ENCODE measurements at places on chromosomes 1 and 21. TPM values are rescaled to one million over a fixed set of nuclear protein-coding genes. Genes with fewer than 3 reads are reported as not detected.

GRCh38 chr1:70205071-70205433, 327 bp downstream of the LRRC40 start:
- DNase-seq = no peak

DNA sequence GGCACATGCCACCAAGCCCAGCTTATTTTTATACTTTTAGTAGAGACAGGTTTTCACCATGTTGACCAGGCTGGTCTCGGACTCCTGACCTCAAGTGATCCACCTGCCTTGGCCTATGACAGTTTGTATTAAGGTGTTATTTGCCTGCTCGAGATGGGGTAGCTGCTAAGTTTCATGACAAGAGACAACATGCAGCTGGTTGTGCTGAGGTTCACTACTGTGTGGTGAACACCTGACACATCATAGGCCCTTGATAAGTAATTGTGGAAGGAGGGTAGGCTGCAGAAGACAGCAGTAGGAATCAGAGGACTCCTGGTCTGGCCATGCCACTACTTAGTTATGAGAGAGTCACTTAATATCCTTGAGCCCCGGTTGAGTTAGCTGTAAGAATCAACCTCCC, 46.2 kb downstream of the PLPP3 start:
- no peak for DNase-seq

- peak; percentile 81 for DNase-seq
These were observed 22.5 kb downstream of the ANP32E start for GRCh38 chr1:150213170-150214098.

DNA sequence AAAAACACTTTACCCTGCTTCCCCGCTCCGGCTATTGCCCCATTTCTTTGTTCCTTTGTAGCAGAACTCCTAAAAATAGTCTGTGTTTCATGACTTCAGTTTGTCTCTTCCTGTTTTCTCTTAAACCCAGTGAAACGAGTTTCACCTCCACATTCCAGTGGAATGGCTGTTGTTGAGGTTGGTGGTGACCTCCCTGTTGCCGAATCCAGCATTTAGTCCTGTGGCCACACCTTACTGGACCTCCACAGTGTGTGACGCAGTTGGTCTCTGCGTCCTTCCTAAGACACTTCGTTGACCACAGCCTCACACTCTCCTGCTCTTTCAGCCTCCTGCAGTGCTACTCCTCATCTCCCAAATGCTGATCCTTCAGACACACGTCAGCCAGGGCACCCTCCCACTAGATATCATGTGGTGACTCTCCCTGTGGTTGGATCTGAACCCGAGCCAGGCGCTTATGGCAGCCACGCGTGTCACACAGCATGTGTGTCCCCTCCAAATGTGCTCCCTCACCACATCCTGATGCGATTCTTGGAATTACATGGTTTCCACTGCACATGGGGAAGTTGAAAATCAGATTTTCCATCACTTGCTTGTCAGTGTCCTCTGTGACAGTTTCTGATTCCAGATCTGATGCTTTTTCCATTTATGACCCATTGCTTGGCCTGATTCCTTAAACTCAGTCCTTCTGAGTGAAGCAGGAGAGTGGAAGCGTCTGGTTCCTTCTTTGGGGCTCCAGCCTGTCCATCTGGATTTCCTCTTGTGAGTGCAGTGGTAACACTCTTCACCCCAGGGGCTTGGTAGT, 99.1 kb upstream of the ARTN start:
- DNase-seq = peak; percentile 12

DNA sequence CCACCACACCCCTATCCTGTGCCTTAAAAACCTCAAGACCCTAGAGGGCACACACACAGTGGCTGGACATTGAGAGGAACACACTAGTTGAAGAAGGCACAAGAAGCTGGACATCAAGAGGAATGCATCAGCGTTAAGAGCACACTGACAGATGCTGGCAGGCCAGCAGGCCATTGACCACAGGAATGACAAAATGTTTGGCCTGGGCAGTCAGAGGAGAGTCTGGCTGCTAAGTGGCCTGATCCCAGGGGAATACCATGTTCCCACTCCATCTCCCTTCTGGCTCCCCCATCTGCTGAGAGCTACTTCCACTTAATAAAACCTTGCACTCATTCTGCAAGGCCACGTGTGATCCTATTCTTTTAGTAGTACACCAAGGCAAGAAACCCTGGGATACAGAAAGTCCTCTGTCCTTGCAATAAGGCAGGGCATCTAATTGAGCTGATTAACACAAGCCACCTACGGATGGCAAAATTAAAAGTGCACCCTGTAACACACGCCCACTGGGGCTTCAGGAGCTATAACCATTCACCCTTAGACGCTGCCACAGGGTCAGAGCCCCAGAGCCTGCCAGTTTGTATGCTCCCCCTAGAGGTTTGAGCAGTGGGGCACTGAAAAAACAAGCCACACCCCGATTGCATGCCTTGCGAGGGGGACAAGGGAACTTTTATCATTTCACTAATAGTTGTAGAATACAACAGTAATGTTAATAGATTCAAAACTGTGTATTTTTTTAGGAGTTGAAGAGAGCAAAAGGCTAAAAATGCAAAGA, 1216.1 kb upstream of the NCAM2 start:
- DNase-seq = no peak

DNA sequence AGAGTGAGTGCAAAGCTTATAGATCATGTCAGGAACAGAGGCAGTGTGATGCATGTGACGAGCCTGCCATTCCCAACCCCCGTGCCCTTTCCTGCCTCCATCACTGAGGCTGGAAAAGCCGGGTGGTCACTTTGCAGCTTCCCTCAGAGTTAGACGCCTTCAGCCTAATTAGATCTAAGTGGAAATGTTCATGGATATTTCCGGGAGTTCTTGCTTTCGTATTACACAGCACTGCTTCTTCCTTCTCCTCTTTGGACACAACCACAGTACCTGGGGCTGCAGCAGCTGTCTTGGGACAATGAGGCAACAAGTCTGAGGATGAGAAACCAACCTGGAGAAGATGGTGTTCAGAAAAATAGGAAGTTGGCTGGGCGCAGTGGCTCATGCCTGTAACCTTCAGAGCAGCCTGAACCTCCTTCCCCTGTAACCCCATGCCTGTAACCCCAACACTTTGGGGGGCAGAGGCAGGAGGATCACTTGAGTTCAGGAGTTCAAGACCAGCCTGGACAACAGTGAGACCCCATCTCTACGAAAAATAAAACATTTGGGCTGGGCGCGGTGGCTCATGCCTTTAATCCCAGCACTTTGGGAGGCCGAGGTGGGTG, 24.5 kb downstream of the SERINC2 start:
- no peak for DNase-seq

- no peak for DNase-seq
These were observed 453.7 kb downstream of the SIPA1L2 start for GRCh38 chr1:232176222-232176621.

GRCh38 chr1:36094621-36095061, 5.9 kb downstream of the ADPRS start:
- no peak for DNase-seq

DNA sequence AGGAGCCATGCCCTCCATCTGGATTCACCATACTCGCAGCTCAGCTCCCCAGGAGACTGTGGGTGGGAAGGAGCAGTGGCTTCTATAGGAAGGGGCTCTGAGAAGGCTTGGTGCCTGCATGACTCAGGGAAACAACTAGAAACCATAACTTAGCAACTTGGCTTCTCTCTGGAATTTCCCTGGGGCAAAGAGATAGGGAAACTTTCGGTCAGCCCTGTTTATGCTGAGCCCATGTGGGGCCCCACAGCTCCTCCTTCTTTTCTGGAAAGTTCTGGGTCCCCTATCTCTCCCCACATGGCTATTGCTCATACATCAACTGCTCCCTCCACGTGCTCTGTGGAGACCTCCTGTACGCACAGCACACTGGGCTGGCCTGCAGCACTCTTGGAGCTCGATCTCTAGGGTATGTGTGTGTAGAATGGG, 39.3 kb downstream of the PLEKHA6 start:
- no peak for DNase-seq

- no peak for DNase-seq
These were observed 155.1 kb downstream of the HHAT start for GRCh38 chr1:210483821-210484220.

DNA sequence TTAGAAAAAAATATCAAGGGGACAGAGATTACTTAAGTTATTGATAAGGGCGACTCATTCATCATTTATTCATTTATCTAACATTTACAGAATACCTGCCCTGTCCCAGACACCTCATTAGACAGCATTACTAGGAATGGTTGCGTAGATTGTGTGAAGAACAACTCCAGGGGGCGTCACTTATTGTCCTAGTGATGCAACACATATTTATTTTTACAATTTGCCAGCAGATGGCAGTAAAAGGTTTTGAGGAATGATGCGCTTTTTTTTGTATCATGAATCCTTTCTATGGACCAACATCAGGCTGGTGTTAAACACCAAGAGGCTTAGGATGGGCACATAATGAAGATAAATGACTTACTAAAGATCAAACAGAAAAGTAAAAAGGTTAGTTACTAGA, 5.5 kb downstream of the NCAM2 start:
- no peak for DNase-seq

- no peak for DNase-seq
These were observed 936 bp upstream of the UBXN11 start for GRCh38 chr1:26307363-26307781.

DNA sequence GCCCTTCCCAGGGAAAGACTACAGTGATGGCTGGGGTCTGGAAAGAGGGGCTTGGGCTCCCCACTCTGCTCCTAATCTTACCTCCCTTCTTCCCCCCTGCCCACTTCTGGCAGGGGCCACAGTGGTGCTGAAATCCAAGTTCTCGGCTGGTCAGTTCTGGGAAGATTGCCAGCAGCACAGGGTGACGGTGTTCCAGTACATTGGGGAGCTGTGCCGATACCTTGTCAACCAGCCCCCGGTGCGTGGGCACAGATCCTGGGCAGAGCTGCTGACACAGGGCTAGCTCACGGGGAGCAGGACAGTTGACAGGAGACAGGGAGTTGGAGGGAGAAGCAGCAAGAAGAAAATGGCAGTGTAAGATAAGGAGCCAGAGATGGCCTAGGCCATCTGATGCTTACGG, 2.4 kb downstream of the SLC27A3 start:
- DNase-seq = no peak

DNA sequence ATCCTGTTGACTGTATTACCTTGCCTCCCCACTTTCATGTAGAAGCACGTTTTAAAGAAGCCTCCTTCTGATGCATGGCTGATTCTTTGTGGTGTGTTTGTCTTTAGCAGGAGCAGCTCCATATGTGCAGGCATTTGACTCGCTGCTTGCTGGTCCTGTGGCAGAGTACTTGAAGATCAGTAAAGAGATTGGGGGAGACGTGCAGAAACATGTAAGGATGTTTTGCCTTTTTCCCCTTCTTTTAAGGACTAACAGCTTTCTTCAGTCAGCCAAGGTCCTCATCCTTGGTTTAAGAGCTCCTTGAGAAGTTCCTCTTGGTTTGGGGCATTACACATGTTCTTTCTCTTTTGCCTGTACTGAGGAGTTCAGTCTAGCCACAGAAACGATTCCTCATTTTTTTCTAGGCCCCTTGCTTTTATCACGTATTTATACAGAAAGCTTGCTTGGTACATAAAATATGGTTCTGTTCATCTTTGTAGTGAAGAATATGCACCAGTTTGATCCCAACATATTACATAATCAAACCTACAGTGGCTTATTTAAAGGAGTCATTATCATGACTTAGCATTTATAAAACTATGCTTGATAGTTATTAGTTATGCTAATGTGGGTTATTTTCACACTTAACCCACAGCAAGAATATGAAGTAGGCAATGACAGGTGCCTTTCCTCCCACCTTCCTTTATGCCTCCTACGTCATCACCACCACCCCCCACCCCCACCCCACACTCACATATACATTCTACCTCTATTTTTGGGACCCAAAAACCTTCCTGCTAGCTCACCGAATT, 19.6 kb downstream of the CAP1 start:
- no peak for DNase-seq

DNA sequence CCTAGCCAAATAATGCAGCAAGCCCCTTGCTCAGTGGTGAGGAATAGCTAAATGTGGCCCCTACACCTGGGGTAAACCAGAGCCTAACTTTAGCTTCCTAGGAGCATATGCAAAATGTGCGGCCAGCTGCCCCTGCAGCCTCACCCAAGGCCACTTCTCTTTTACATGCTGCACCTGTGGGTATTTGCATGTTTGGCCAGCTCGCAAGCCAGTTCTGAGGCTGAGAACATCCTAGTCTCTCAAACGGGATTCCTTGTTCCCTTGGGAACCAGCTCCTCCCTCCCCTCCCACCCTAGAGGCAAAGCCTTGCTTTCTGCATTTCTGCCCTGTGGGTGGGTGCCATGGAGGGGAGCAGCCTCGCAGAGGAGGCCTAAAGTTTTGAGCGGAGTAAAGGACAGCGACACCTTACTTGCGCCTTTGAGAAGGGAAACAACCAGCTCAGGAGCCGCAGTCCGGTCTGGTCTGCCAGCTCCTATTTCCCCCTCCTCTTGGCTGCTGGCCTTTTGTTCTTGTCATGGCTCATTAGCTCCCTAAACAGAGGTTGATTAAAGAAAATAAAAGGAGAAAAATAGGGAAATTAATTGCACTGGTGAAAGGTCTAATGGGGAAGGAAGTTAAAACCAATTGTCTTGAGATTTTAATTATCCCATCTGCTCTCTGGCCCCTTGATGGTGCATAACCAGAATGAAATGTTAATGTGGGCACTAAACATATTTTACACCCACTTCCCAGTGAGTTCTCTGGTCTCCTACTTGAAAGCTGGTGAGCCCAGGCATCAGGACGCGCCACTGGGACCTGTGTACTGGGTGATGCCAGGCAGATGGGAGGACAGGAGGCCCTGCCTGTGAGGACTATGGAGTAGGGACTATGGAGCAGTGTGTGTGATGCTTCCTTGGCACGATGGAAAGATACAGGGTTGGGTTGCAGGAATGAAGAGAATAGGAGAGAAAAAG, 68.7 kb downstream of the TEX35 start:
- DNase-seq = no peak

GRCh38 chr1:164863056-164863455, 304.1 kb downstream of the PBX1 start:
- DNase-seq = no peak

DNA sequence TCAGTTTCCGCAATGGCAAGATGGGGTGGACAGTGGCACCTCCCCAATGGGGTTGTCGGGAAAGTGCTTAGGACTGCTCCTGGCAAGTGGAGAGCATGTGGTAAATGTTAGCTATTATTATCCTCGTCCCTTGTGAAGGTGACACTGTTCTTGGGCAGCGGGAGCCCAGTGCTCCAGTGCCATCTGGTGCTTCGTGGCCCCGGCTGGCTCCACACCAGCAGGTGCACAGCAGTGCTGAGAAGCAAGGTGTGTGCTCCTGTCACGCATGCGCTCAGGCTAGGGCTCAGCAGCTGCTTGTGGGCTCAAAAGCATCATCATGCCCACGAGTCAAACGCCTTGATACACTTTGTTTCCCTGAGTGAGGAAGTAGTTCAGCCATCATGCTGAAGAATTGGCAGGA, 24.9 kb upstream of the KCNC4 start:
- no peak for DNase-seq

The SPATA1 gene
- total RNA-seq = 0.13 TPM

The RRP15 gene
- total RNA-seq = 2.9 TPM

The FAM151A gene
- not detected for total RNA-seq

The DMRTA2 gene
- total RNA-seq = not detected

The REN gene
- not detected for total RNA-seq

The CADM3 gene
- total RNA-seq = not detected

The RNF223 gene
- total RNA-seq = not detected

The MYOG gene
- total RNA-seq = not detected

The NOS1AP gene
- total RNA-seq = 0.13 TPM

The SPATA45 gene
- not detected for total RNA-seq

The PSRC1 gene
- total RNA-seq = 4.5 TPM

Measured in dermis microvascular lymphatic vessel endothelial cell (primary cell).